Uterus (tissue), 4 donors: ENCODE measurements at places on chromosomes 3 and 15. TPM values are rescaled to one million over a fixed set of nuclear protein-coding genes. Genes with fewer than 3 reads are reported as not detected.
A peak's percentile ranks its signal among the peaks of the same experiment; 100 is the strongest.

SLC35G2 gene
- 13.2 TPM for total RNA-seq

DNA sequence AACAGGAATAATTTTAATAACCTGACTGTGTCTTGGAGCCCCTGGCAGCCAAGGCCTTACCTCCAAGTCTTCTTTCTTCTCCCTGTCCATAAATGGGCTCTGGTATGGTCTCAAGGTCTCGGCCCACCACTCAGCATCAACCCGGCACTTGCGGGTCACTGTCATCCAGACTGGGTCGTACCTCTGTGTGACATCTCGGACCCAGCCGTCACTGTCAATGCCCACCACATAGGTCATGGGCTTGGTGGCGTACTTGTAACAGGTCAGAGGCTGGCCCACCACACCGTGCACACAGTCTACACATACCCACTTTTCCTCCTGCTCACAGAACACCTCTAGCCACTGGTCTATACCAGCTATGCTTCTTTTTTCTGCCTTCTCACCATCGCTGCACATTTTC is 20.4 kb downstream of the XPC start:
- no peak for DNase-seq

ZMYND10 gene
- 1.5 TPM for total RNA-seq

NEK10 gene
- 0.88 TPM for total RNA-seq

COLQ gene
- total RNA-seq: 3.3 TPM

GRCh38 chr15:92864127-92864814 is 35.9 kb upstream of the CHD2 start:
- DNase-seq: no peak

- DNase-seq: no peak
Measured at GRCh38 chr3:196175116-196175625, 36.0 kb downstream of the ZDHHC19 start.

GRCh38 chr3:49929291-49930167 is at the start of gene MON1A:
Gene MON1A, minus strand, starts transcription at chr3:49929811. Its CDS starts 16,465 bp downstream, at chr3:49913346.
- DNase-seq: peak; percentile 95

DNA sequence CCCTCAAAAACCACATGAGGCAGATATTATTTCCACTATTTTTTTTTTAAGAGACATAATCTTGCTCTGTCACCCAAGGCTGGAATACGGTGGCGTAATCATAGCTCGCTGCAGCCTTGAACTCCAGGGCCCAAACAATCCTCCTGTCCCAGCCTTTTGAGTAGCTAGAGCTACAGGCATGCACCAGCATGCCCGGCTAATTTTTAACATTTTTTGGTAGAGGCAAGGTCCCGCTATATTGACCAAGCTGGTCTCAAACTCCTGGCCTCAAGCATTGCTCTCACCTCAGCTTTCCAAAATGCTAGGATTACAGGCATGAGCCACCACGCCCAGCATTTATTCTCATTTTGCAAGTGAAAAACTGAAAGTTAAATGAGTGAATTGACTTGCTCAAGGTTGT is 50.8 kb upstream of the PIAS1 start:
- no peak for DNase-seq

GRCh38 chr3:12501360-12502020 is 17.2 kb downstream of the TSEN2 start:
- DNase-seq: no peak

- DNase-seq: no peak
Measured at GRCh38 chr15:67397139-67397538, 123.8 kb upstream of the C15orf61 start.

GOLGA8R gene
- 0.26 TPM for total RNA-seq

- DNase-seq: no peak
Measured at GRCh38 chr15:80275961-80276360, 23.9 kb upstream of the CTXND1 start.

DNA sequence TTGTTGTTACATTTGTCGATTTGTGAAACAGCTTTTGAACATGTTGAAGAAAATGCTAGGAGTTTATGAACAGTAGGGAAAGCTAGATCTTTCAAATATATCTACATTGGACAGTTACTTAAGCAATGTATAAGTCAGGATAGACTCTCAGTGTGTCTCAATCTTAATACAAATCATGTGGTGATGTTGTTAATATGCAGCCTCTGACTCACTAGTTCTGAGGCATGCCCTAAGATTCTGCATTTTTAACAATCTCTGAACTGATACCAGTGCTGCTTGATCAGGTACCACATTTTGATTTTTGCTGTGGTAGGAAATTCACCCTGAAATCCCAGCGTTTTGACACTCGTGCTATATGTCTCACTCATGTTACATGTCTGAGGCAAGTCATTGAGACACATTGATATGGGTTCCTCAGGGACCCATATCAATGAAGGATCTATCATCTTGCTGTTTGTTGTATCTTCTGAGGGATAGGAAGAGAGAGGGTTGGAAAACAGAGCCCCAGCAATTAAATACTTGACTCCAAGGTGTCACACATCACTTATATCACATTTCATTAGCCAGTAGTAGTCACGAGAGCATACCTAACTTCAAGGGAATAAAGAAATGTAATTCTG is 597.9 kb downstream of the TAFA4 start:
- DNase-seq: no peak

DNA sequence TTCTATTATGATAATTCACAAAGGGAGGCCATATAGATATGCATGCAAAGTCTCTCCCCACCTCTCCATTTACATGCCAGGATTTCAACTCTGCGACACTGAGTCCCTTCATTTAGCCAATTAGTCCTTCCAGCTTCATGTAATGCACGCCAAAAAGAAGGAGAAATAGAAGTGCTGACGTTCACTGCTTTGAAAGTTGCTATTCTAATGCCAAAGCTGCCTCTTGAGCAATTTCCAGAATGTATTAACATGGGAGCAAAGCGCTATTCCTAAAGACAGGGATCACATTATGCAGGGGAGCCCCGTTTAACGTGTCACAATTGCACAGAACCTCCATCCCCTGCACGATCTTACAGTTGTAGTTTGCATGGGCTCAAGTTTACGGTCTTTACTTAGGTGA is 130.5 kb downstream of the TIGIT start:
- no peak for DNase-seq

DNA sequence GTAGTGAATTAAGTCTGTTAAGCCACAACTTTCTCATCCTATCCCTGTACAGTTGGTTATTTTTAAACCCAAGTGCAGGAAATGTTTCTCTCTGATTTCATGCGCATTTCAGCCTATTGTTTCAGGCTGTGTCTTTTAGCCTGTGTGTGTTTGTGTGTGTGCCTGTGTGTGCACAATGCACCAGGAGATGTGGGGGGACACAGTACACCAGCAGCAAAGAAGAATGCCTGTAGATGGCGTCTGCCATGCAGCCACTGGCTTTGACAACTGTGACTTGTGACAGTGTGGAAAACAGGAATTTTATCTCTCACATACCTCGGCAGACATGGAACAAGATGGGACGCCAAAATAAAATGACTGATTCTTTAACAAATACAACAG is 43.6 kb upstream of the PLXNA1 start:
- no peak for DNase-seq

DNA sequence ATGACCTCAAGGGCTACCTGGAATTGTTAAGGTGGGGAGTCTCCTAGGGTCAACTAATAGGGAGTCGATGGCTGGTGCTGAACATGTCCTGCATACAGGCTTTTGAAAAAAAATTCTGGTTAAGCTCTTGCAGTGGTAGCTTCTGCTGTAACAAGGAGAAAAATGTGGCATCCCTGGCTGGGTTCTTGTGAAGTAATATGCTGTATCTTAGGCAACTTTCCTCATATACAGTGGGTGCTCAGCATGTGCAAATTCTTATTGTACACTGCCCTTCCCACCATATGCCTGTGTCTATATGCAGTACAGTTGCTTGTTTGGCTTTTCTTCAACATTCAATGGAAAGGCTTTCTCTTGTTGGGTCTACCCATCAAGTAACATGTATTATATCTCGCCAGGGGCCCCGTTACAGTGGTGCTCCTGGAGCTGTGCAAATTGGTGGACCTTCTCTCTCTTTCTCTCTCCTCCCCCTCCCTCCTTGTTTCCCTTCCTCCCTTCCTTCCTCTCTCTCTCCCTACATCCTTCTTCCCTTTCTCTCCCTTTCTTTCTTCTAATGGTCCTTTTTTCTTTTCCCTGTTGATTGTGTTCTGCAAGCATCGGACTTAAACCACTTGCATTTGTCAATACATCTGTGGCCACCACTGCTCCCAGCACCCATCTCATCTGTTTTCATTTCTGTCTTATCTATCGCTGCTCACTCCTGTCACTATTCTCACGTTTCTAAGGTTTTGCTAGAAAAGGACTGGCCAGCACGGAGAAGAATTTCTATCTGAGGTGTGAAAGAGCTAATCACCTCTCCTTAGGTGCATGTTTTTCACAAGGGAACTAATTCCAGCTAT is 35.2 kb downstream of the TGFBR2 start:
- no peak for DNase-seq

DNA sequence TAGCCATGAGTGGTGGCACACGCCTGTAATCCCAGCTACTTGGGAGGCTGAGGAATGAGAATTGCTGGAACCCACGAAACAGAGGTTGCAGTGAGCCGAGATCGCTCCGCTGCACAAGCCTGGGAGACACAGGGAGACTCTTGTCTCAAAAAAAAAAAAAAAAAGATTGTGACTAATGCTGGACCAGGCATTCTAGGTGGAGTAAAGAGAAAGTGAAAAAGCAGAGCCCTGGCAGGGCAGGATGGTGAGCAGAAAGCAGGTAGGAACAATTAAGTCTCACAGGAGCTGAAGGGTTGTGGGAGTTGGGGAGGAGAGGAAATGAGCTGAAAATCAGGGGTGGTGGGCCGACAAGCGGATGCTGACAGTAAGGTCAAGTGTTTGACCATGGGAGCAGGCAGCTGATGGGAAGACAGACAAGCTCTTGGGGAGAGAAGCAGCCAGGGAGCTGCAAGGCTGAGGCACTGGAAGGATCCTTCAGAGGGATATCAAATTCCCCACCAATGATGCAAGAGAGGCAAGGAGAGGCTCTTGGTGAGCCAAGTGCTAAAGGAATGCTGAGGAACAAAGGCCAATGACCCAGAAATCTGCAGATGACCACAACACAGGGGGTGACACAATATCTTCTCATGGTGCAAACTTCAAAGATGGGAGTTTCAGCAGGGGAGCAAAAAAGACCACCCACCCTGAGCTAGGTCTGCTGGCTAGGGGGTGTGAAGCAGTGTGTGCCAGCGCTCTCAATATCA is 251.1 kb downstream of the ULK4 start:
- DNase-seq: no peak

GOLGA6L10 gene
- total RNA-seq: 2.8 TPM

GRCh38 chr15:35813573-35813972 is 267.6 kb upstream of the DPH6 start:
- no peak for DNase-seq

INSYN1 gene
- 13.5 TPM for total RNA-seq

DNA sequence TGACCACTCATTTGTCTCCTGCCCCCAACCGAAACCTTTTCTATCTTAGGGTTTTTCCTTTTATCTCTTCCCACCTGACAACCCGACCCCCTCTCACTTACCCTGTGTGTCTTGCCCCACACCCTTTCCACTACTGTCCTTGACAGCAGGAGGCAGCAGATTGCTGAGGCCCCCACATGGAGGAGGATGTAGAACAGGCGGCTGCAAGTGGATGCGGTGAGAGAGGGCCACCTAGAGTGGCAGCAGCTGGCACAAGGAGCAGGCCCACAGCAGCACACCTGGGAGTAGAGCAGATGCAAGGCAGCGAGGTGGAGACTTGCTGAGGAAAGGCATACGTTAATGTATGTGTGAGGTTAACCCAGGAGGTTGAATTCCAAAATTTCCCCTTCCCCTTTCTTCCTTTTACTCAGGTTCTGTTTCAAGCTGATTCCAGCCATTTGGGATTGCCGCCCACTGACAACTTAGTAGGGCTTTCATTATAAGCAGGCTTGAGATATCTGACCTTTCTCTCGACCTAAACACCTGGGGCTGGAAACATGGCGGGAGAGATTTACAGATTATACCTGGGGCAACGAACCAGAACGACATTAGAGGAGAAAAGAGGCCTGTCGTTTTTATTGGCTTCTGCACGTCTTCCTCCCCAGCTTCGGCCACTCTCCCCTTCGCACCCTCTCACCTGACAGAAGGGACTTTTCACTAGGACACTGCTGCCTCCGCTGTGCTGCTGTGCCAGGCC is 643 bp downstream of the SERINC4 start:
- DNase-seq: no peak

STT3B gene
- 84.8 TPM for total RNA-seq

DNA sequence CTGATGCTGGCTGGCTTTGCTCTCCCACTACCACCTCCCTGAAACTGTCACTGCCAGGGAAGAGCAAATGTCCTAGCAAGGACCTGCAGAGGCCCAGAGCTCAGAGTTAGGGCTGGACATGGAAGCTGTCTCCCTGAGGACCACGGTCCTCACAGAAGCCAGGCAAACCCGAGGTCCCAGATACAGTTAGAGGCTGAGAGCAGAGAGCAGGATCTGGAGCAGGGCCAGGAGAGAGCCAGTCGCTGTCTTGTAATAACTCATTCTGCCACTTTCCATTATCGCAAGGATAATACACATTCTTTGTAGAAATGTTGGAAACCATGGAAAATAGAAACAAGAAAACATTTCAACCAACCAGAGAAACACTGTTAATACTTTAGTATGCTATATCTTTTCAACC is 10.1 kb downstream of the GHSR start:
- no peak for DNase-seq

PCSK6 gene
- 10.3 TPM for total RNA-seq

DNA sequence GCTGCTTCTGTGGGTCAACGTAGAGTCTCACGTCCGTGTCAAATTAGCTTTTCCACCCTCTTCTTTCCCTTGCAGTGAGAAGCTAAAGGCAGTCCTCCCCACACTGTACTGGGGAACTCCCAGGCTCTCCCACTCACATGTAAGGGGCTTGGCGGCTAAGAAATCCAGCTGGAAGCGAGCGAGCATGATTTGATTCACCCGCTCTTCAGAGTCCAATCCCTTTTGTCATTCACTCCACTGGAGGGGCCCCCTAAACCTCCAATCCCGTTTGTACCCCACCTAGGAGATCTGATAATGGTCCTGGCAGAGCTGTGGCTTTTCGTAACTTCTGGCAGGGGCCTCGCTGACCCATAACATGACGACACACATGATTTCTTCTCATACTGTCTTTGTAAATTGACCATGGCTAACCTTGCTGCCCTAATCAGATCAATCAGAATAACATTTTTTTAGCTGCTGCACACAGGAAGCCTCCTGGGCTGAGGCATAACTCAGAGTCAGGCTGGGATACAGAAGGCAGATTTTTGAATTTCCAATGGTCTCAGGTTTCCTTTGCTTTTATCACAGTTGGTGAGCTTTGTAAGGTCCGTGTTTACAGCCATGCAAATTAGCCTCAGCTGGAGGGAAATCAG is 235.2 kb downstream of the GREM1 start:
- DNase-seq: no peak

DNA sequence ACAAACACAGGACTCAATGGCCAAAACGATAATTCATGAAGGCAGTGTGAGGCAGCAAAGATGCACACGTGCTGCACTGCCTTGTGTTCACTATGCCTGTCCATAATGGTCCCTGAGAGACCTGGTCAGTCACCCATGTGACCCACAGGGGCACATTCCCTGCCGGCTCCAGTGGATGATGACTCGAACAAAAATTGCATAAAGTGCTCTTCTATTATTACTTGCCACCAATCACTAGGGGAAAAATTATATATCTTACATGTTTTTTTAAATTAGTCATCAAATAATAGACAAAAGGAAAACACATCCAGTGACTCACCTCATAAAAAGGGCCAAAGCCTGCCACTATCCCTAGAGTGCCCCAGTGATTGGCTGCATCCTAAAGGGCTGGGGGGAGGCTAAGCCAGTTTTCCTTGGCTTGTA is 47.5 kb downstream of the UBP1 start:
- DNase-seq: no peak

KATNBL1 gene
- total RNA-seq: 81.0 TPM
